Regular cardiac myocyte (primary cell): ENCODE measurements at places on chromosomes 12 and 14. TPM values are rescaled to one million over a fixed set of nuclear protein-coding genes. Genes with fewer than 3 reads are reported as not detected.

PPFIA2 gene
- 0.85 and 0.96 TPM in 2 replicates for total RNA-seq

KLHDC2 gene
- total RNA-seq = 46.6 and 74.1 TPM in 2 replicates

KRT77 gene
- total RNA-seq = not detected in 2 replicates

C14orf39 gene
- total RNA-seq = not detected in 2 replicates

EFS gene
- total RNA-seq = 4.2 and 4.6 TPM in 2 replicates

CLEC2B gene
- 15.1 and 24.2 TPM in 2 replicates for total RNA-seq

ADAM21 gene
- 1.5 and 2.0 TPM in 2 replicates for total RNA-seq

CLEC2A gene
- total RNA-seq = not detected in 2 replicates

KRT8 gene
- 12.1 and 18.6 TPM in 2 replicates for total RNA-seq

CCNK gene
- total RNA-seq = 21.7 and 29.3 TPM in 2 replicates

TMEM233 gene
- 0.56 and 1.9 TPM in 2 replicates for total RNA-seq

CLEC2D gene
- 1.2 and 2.3 TPM in 2 replicates for total RNA-seq

RHNO1 gene
- 15.8 and 21.9 TPM in 2 replicates for total RNA-seq

ABCB9 gene
- 11.0 and 13.8 TPM in 2 replicates for total RNA-seq

IL31 gene
- not detected in 2 replicates for total RNA-seq

BICDL1 gene
- total RNA-seq = 0.28 and 0.38 TPM in 2 replicates

PIANP gene
- total RNA-seq = under 0.01 TPM in 2 replicates

TRIM9 gene
- total RNA-seq = under 0.01 and 0.28 TPM in 2 replicates

OVCH1 gene
- total RNA-seq = under 0.01 and 0.28 TPM in 2 replicates

KERA gene
- not detected in 2 replicates for total RNA-seq

R3HDM2 gene
- 6.9 and 8.7 TPM in 2 replicates for total RNA-seq
